Epithelial cell of esophagus (primary cell): ENCODE measurements at places on chromosomes 1 and 21.

- DNase-seq, result no peak
Measured at GRCh38 chr21:45388611-45389296, 16.2 kb upstream of the COL18A1 start.

DNA sequence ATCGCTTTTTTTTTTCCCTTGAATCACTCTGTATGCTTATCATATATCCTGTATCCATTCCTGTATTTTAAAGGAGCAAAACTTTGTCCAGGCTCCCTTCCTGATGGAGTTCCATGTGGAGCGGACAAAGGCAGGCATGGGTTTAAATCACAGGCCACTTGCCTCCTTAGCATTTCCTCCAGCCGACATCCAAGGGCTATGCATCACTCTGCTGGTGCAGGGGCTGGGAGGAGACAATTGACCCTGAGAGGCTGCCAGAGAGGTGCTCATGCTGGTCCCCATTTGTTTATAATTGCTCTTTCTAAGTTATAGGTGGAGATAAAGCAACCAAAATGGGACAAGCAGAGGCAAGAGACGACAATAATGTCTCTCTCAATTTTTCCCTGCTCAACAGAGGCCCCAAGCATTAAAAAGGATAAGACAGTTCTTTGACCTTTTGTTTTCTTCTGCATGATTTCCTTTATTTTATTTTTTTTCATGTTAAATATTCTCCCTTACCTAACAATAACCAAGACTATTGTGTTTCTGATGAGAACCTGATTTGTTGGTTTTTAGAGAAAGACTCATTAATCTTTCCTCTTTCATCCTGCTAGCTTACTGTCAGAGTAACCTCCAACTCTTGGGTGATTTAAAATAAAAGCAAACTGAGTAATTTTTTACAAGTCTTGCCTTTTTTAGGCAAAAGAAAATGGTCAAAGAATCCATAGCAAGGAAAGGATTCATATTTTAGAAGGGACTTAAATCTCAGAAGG, 353.7 kb downstream of the ADGRL2 start:
- no peak for DNase-seq

DNA sequence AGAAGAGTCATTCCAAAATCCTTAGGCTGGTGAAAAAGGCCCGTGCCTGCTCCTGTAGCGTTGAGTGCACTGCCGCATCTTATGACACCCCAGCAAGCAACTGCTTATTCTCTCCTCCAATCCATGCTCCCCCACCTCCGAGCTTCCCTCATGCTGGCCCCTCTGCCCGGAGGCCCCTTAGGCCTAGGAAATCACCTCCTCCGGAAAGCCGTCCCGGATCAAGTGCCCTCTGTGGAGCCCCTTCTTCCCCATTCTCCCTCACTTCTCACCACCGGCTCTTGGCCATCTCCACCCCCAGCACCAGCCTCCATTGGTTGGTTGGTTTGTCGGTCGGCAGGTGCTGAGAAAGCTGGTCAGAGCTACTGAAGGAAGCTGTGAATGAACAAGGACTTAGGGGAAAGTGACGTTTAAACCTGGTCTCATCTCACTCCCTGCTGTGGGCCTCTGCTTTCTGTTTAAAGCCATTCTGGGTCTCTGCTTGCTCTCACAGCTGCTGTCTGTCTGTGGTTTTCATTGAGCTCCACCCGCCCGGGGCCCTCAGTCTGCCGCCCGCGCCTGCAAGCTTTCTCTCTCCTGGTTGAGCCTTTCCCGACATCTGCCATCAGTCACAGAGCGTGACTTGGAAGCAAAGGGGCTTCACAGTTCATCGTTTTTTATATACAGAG, 122.2 kb downstream of the KCNN3 start:
- DNase-seq, result no peak

DNA sequence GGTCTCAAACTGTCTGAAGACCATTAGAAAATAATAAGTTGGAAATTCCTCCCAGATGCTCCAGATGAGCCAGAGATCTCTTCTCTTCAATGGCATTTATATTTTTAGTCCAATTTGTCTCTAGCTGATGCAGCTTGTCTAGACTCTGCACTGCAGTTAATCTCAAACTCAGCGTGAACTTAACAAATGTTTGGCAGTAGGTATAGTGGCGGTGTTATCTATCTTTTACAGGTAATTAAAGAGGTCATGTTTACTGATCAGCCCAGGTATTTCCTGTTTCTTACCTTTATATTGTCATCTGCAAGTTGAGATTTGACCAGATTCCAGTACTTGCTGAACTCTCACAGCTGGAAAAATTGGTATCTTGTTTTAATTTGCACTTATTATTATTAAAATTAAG, 1024.5 kb upstream of the ADGRL2 start:
- peak; percentile 13 for DNase-seq

GRCh38 chr21:23374155-23374554, 2233.1 kb downstream of the MRPL39 start:
- no peak for DNase-seq

GRCh38 chr1:108082001-108082400, 117.0 kb upstream of the VAV3 start:
- no peak for DNase-seq

- DNase-seq, result no peak
Measured at GRCh38 chr1:43430831-43431230, 22.9 kb downstream of the HYI start.

- DNase-seq, result peak; percentile 11
Measured at GRCh38 chr1:59718064-59718988, 96.4 kb upstream of the HOOK1 start.

GRCh38 chr21:46097336-46098293, at the start of gene COL6A2:
Gene COL6A2, plus strand, starts transcription at chr21:46098112.
- no peak for DNase-seq

DNA sequence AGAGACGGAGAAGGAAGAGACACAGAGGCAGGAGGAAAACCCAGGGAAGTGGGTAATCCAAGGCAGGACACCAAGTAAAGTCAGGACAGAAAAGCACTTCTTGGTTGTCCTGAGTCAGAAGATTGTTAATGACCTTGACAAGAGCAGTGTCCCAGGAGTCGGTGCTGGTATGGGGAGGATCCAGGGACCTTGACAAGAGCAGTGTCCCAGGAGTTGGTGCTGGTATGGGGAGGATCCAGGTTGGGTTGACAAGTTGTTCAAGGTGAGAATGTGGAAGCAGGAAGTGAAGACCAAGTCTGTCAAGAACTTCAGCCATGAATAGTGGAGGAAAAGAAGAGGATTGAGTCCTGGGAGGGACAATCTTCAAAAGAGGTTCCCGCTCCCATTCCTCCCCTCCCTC, 31.9 kb downstream of the ZBTB18 start:
- no peak for DNase-seq

- no peak for DNase-seq
Measured at GRCh38 chr1:48848035-48848434, 71.3 kb upstream of the BEND5 start.

DNA sequence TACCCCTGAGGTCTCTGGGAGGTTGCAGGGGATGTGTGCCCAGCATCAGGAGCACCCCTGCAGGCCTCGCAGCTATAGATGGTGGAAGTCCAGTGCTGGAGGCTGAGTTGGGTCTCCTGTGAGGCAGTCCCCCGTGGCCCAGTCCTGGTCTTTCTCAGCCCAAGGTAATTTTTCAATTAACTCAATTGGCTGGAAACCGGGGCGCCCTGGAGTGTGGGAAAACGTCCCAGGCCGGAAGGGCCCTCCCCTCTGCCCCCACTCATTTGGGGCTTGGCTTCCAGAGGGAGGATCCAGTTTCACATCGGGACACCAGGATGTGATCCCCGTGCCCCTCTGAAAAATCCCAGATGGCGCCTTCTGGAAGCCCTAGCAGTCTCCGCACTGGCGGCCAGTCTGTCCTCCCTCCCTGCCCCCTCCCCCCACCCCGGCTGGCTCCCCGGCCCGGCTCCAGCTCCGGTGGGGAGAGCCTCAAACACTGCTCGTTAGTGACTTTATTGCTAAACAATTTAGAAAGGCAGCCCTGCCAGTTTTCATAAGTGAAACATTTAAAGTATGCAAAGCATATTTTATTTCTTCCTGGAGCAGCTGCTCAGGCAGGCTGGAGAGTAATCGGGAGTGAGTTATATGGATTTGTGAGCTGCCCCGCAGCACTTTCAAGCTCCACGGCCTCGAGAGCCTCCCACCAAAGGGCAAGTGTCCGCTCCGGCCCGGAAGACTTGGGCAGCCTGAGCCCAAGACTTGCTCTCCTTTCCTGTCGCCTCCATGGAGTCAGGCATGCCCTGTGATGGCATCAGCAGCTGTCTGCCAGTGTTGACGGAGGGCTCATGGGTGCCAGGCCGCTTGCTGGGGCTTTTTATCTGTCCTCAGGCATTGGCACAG, 208.2 kb upstream of the TMEM51 start:
- peak; percentile 70 for DNase-seq

DNA sequence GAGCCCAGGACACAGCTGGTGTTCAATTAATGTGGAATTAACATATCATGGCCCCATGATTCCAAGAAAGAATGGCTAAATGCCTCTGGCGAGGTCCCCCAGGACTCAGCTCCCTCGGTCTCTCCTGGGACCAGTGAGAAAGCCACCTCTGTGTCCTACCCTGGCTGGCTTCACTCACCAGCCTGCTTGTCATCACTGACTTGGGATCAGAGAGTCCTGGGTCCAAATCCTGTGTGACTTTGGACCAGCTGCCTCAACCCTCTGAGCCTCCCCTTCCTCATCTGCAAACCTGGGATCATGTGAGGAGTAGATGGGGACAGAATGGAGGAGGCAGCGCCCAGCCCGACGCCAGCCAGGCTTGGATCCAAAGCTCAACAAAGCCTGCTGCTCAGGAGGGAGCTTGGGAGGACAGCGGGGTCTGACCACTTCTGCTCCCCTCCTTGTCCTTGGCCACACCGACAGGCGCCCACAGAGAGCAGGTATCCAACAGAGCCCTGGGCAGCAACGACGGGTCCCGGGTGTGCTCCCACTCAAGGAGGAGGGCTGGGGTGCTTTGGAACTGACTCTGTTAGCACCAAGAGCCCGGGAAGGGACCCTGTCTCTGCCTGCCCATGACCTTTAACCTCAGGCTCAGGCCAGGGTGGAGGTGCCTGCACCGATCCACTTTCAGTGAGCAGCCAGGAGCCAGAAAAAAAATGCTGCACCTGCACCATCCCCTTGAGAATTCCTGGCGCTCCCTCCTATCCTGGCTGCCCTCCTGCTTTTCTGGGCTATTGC, 3.2 kb downstream of the SH2D5 start:
- no peak for DNase-seq

GRCh38 chr1:230030122-230030821, 36.8 kb upstream of the GALNT2 start:
- no peak for DNase-seq

DNA sequence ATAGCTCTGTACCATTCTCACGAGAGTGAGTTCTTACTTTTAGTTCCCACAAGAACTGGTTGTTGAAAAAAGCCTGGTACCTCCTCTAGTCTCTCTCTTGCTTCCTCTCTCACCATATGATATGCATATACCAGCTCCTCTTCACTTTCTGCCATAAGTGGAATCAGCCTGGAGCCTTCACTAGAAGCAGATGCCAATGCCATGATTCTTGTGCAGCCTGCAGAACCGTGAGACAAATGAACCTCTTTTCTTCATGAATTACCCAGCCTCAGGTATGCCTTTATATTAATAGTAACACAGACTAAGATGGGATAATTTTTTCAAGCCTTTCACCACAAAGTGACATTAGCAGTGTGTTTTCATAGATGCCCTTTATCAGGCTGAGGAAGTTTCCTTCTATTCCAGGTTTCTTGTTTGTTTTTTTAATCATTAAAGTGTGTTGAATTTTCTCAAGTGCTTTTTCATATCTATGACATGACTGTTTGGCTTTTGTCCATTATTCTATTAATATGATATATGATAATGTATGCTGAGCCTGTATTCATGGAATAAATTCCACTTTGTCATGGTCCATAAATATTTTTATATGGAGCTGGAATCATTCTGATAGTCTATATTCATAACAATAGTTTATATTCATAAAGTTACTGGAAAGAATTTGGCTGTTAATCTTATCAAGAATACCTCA, 40.7 kb upstream of the C1orf185 start:
- peak; percentile 42 for DNase-seq

- DNase-seq, result peak; percentile 87
Measured at GRCh38 chr1:156816561-156817328, at the start of gene SH2D2A. Gene SH2D2A, minus strand, starts transcription at chr1:156816848. Its CDS starts 140 bp downstream, at chr1:156816708.

DNA sequence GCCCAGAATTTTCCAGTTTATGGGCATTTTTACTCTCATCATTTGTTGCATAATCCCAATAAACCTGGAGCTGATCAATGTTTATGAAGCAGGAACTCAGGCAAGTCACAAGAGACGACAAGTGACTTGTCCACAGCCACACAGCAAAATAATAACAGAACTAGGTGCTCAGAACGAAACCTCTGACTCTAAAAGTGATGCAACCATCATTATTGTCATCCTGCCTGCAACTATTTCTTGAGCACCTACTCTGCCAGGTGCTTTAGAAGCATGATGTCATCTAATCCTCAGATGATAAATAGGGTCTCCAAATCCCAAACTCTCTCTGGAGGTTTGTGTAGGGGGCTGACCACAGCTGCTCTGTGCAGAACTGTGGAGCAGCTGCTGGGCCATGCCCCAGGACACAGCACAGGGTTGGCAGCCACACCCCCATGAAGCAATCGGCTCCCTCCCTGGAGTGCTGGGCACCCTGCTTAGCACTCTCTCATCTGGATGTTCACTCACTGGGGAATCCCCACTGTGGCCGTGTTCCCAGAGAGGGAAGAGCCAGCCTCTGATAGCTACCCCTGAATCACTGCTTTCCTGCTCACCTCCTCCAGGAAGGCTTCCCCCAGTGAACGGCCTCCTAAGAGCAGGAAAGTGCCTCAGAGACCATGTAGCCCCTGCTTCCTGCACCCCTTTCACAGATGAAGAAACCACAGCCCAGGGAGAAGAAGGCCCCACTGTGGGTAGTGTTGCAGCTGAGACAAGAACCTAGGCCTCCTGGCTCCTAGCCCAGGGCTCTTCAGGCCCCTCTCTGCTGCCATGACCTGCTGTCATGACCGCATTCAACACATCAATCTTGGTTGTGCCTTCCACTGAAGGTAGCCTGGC, 2.1 kb downstream of the TTC22 start:
- peak; percentile 93 for DNase-seq
